ENCODE measurements at places on chromosomes 3 and 15.

DNA sequence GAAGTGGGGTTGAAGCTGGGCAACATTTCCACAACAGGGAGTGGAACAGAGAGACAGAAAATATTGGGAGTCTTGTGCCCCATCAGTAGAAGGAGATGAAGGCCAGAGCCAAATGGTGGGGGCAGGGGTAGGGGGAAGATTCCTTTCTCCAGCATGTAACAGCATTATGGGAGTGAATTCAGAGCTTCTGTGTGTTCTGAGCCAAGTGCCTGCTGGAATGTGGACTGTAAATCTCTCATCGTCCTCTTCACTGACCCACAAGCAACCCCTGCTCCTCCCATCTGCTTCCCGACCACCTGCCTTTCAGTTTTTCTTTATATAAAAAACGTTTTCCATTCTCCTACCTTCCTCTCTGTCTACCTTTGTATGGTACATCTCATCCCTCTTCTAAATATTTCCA is 344.2 kb upstream of the TPRG1 start:
- DNase-seq, result peak; percentile 23

DNA sequence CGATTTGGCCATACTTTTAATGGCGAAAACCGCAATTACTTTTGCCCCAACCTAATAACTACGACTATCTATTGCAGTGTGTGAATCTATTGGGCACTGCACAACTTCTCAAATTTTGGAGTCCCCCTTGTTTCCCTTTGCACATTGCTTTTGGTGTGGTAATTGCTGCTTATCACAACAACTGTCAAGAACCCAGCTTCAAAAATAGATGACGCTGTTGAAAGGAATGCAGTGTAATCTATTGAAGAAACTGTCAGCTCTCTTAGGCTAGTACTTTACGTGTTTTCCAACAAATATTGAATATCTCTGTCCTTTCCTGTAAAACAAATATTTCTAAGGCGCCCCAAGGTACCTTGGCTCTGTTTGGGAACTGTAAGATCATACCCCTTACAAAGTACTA is 222.8 kb upstream of the UBE2E2 start:
- peak; percentile 60 for DNase-seq

GRCh38 chr3:16464511-16465148 is 48.9 kb downstream of the RFTN1 start:
- DNase-seq, result no peak

DNA sequence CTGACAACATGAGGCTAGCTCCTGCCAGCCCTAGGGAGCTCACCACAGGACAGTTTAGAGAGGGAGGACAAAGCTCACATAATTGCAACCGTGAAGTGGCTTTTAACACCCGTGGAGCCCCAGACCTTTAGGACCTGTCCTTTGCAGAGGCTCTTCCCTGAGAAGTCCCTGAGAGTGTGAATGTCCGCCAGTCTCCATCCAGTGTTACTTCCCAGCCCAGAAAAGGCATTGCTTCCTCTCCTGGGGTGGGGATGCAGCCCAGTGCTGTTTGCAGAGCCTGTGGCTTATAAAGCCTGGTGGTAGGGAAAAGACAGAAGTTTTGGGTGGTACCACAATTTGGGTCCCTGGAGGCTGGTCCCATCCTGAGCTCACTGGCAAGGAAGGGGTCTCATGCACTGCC is 182.0 kb downstream of the SLCO3A1 start:
- DNase-seq, result no peak

DNA sequence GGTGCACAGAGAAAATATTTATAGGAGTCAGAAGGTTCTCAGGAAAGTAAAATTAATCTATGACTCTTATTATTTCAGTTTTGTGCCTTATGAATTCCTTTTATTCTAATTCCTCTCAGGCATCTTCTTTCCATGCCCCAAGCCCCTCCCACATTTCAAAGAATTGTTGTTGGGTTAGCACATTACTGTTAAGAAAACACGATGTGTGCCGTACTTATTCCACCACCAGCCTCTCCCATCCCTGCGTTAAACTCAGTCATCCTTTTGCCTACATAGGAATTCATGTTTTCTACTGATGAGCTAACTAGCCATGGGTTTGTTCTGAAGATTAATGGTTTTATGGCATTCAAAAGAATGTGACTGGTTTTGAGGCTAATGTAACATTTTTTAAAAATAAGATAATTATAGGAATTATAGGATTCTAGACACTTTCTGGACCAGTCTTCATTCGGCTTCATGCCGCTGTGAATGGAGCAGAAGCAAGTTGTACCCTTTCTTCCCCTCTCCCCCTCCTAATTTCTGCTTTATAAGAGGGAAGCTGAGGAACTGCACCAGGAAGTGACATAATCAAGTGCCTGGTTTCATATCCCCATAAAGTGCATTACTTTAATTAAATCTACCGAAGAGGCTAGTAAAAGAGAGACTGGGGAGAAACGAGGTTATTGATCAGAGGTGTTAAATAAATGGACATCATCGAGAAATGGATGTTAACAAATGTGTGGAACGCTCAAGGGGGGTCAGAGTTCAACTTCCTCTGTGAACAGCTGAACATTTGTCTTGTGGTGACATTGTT is 12.3 kb upstream of the MB21D2 start:
- DNase-seq, result peak; percentile 42

- peak; percentile 32 for DNase-seq
These were observed 51.0 kb upstream of the EIF1B start for GRCh38 chr3:40258555-40258954.

DNA sequence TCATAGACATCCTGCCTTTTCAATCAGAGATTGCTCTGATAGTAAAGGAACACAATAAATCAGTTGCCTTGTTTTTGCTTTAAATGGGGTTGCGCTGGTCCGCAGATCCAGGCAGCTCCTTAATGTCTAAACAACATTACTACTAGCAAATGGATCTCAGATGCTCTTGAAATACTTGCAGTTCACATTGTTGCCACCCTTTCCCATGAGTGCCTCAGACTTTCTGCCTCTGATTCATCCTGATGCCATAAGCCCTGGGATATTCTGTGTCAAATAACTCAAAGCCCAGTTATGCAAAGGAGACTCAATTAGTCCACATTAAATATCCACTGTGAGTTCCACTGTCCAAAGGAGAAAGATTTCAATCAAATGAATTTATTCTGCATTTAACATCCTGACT is 196.7 kb downstream of the PLCH1 start:
- DNase-seq, result peak; percentile 8

GRCh38 chr15:100769043-100769974 is 110.3 kb upstream of the ALDH1A3 start:
- no peak for DNase-seq

DNA sequence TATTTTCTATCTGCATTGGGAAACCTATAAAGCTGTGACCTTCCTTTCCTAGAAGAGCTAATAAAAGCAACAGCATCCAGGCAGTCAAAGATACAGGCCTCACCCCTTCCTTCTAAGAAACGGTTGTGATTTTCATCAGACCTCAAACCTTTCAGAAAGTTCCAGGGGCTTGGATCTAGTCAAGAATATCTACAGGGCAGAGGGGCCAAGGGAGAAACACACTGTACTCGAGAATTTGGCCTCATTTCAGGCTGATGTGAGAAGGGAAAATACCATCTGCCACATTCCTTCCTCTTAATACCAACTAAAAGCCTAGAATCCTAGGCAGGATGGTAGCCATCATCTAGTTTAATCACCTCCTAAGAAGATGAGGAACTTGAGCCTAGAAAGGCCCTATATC is 24.5 kb upstream of the BCL6 start:
- DNase-seq, result no peak

DNA sequence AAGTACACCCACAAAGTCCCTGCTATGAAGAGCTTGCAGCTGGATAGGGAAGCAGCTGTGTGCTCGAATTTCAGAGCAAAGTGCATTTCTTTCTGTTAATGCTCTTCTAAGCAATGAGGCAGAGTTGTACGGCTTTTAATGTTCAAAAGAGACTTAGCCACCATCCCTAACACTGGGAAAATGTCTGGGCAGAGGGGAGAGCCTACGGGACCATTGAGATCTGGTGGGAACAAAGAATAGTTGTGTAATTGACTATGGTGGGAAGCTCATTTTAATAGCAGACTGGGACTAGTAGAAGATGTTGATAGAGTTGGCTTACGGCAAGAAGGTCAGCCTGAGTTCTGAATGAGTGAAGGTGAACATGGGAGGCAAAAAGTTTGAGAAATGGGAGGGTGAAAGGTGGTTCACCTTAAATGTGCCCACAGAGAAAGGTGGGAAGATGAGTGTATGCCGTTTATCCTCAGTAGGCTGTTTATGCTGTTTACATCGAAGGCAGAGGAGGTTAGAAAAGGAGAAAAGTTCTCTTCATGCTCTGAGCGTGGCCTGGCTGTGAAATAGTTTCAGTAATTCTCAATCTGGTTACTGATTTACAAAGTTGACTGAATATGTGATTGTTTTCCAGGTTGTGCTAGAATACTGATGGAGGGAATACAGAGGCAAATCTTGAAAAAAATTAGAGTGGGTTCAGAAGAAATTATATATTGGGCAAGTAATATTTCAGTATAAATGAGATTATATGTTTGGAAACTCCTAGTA is 22.9 kb upstream of the UTS2B start:
- no peak for DNase-seq

GRCh38 chr3:184783319-184783718 is 28.6 kb upstream of the VPS8 start:
- no peak for DNase-seq

DNA sequence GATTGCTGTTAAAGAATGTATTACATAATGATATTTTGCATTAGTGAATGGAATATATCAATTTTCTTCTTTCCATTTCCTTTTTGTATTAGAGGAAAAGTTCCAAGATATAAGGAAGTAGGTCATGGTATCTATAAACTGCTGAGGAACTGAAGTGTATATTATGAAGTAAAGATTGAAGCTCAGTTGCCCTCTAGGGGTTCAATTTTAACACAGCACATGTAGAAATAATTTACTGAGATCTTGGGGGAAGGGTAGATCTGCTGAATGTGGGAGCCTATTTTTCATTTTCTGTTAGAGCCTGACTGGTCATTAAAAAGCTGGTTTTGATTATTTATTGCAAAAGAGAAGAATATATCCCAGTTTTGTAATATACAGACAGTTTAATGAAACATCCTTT is 45.2 kb downstream of the CMC1 start:
- DNase-seq, result peak; percentile 40

- DNase-seq, result no peak
These were observed 465.9 kb upstream of the DPPA4 start for GRCh38 chr3:109803274-109803673.

GRCh38 chr3:174169736-174170135 is 689.4 kb upstream of the NAALADL2 start:
- DNase-seq, result no peak

GRCh38 chr3:128195369-128195768 is 42.1 kb downstream of the EEFSEC start:
- no peak for DNase-seq

- no peak for DNase-seq
These were observed 37.9 kb downstream of the GATM start for GRCh38 chr15:45340429-45340828.

GRCh38 chr3:113828600-113828999 is 10.0 kb upstream of the GRAMD1C start:
- DNase-seq, result no peak

DNA sequence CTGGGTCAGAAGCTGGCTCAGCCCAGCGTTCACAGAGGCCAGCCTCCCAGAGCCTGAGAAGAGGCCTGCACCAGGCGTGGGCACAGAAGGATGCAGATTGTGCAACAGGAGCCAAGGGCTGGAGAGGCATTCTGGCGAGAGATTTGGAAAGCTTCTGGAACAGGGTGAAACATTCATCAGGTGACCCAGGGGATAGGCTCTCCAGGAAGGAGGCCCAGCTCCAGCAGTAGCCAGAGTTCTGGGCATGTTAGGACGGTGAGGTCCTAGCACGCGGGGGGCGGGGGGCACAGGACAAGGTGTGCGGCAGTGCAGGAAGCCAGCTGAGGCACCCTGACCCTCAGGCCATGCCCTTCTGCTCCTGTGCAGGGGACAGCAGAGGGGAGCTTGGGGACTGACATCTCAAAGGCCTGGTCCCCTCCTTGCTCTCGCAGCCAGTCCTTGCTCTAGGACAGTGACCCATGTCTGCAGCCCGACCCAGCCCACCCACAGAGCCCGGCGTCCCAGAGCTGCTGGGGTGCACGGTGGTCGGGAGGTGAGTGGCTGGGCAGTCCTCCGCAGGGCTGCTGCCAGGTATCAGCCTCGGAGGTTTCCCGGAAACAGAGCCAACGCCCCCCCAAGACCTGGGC is 111.7 kb upstream of the KLF13 start:
- no peak for DNase-seq

DNA sequence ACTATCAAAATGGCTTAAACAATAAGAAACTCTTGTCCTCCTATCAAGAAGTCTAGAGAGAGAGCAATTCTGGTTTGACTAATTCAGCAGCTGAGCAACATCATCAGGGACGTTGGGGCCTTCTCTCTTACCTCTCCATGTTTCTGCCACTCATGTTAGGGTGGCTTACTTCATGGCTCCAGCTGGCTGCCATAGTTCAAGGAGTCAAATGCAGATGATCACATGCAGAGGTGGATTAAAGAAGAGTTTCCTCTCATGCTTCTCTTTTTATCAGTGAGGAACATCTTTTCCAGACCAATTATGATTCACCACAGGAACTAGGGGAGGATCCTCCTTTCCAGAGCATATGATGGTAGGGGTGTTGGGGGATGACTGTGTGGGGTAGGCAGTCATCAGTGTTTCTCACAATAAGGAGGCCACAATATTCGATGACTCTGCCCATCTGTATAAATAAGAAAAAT is 45.5 kb downstream of the NEK11 start:
- DNase-seq, result peak; percentile 24

DNA sequence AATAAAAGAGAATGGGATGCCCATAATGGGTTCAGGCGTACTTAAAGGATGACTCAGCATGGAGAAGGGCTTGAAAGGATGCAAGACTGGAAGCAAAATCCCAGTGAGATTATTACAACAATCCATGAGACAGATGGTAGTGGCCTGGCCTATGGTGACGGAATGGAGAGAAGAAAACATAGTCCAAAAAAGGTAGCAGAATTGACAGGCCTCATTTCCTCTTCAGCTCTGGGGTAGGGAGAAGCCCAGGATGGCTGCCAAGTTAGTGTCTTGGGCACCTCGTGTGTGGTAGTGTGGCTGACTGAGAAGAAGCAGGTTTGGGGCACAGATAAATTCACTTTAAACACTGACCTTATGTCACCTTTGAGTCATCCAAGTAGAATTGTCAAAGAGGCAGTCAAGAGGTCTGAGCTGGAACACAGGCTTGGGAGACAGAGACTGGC is 18.1 kb downstream of the MB21D2 start:
- DNase-seq, result peak; percentile 73

GRCh38 chr3:14467814-14468620 is 65.6 kb downstream of the SLC6A6 start:
- DNase-seq, result peak; percentile 31

DNA sequence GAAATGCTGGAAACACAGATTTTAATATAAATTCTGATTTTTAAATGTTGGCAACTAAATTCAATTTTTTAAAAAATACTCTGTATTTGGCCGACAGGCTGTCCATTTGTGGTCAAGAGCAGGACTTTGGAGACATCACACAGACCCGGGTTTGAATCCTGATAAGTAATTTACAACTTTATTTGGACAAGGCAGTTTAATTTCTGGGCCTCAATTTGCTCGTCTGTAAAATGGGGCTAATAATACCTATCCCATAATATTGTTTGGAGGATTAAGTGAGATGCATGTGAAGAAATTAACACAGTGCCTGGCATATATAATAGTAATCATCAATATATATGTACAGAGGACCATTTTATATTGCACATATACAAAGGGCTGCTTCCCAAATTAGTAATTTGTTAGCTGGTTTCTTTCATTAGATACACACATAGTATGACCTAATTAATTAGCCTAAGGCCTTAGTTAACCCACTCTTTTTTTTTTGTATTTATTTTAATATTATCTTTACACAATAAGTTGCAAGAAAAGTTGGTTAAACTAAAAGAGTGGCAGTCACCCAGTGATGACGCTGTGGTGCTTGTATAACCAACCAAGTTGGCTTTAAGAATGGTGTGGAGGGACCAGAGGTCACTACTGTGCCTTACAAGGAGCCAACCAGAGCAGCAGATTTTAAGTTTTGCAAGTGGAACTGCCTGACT is 665 bp downstream of the PIGB start:
- peak; percentile 50 for DNase-seq

Data from myocyte (in vitro differentiated cells).